ENCODE measurements at places on chromosomes 16 and 17. TPM values are rescaled to one million over a fixed set of nuclear protein-coding genes. Genes with fewer than 3 reads are reported as not detected.
A peak's percentile ranks its signal among the peaks of the same experiment; 100 is the strongest.

GRCh38 chr16:19287241-19287640, 1.7 kb downstream of the CLEC19A start:
- DNase-seq, result no peak

GRCh38 chr16:64312980-64313379, 808.9 kb downstream of the CDH11 start:
- DNase-seq, result no peak

The CMTM2 gene
- total RNA-seq, result not detected

The ITGA2B gene
- total RNA-seq, result 3.4 TPM

DNA sequence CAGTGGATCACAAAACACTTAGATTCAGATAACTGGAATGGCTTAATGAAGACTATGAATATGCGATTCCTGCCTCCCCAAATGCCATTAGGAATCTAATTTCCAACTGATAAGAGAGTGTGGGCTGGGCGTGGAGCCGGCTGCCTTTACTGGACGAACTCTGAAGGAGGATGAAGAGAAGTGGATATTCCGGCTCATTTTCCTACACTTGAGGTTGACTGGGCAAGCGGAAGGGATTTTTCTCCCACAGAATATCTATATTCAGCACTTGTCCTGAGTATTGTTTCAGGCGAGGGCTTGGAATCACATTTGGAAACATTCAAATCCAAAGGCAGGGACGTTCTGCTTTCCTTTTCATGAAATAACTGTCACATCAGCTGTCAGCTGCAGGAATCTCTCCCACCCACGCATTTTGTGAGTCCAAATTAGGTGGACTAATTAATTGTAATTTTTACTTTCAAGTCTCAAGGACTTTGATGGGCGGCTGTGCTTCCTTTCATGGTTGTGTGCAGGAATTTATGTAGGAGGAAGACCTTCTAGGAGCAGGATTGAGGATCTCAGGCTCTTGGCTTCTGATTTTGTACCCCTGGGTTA, 138.5 kb downstream of the PITPNC1 start:
- no peak for DNase-seq

GRCh38 chr17:41823141-41823524, 10.3 kb downstream of the FKBP10 start:
- no peak for DNase-seq

The SLC22A31 gene
- not detected for total RNA-seq

DNA sequence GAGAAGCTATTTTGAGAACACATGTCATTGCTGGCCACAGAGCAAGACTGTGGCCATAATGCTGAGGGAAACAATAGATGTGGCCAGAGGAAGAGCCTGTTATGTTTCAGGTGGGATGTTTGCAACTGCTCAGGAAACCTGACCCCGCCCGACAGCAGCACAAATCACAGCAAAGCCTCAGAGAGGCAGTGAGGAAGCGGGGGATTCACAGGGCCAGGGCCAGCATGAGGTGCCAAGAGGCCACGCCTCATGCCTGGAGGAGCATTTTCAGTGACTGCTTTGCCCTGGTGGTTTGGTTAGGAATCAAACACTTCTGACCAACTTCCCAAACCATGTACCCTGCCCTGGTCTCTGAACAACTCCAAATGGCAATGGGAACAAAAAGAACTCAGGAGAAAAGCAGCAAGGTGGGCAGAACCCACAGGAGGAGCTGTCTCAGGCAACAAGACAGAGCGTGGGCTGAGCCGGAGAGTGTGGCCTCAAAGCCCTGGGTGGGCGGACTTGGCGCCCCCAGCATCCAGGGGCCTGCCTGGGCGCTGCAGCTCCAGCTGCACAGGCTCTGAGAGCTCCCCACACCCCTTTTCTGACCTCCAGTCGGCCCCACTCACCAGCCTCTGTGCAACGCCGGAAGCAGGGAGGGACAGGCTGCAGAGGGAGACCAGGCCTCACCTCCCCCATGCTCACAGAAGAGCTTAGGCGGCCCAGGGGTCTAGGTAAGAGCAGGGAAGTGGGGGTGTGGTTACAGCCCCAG, 20.6 kb downstream of the HIC1 start:
- peak; percentile 63 for DNase-seq

- DNase-seq, result no peak
These were observed 82.9 kb downstream of the PITPNC1 start for GRCh38 chr17:67459985-67460384.

GRCh38 chr16:63945806-63946205, 1176.1 kb downstream of the CDH11 start:
- DNase-seq, result no peak

DNA sequence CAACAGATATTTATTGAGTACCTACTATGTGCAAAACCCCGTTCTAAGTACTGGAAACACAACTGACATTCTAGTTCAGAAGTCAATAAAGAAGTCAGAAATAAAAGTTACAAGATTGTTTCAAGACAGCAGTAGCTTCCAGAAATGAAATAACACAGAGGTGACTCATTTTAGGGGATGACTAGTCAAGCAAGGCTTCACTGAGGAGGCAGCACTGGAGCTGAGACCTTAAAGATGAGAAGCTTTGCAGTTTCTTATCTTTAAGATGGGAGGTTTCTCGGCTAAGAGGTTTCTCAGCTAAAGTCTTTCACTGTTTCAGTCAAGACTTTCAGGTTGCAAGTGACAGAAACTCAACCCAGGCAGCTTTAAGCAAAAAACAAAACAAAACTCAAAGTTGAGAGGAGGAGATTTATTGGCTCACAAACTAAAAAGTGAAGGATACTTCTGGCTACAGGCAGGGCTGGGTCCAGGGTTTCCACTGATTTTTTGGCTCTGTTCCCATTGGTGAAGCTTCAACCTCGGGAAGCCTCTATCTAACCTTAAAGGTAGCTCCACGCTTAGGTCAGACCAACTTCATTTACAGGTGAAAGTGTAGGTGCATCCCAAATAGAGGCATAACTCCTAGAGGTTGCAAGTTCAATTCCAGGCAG, 7.4 kb upstream of the MMP2 start:
- no peak for DNase-seq

The NPIPA3 gene
- total RNA-seq, result 8.0 TPM

GRCh38 chr16:74501484-74502478, 80.5 kb upstream of the CLEC18B start:
- DNase-seq, result no peak

GRCh38 chr16:88783391-88784073, 1.5 kb downstream of the PIEZO1 start:
- no peak for DNase-seq

DNA sequence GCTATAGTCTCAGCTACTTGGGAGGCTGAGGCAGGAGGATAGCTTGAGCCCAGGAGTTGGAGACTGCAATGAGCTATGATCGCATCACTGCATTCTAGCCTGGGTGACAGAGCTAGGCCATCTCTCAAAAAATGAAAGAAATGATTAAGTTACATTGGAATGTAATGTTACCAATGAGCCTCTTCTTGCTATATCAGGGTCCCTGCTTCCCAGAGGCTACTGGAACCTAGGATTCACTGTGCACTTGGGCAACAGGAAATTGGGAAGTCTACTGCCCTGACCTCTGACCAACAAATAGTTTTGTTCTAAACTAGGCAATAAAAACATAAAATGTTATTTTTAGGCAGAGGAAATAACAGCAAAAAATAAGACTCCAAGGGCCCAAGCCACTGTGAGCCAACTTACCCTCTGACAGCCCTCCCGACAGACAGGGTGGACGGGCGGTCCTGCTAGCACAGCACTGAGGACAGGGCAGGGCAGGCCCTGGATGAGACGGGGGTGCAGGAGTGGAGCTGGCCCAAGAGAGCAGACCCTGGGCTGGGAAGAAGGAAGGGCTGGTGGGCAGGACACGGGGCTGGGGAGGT, 27.5 kb downstream of the NSMCE1 start:
- no peak for DNase-seq

GRCh38 chr16:72969146-72969545, 78.8 kb downstream of the ZFHX3 start:
- no peak for DNase-seq
